ENCODE measurements at places on chromosomes 2 and 18.

GRCh38 chr2:199495147-199495546 lies 37.4 kb upstream of the SATB2 start:
- DNase-seq = no peak

DNA sequence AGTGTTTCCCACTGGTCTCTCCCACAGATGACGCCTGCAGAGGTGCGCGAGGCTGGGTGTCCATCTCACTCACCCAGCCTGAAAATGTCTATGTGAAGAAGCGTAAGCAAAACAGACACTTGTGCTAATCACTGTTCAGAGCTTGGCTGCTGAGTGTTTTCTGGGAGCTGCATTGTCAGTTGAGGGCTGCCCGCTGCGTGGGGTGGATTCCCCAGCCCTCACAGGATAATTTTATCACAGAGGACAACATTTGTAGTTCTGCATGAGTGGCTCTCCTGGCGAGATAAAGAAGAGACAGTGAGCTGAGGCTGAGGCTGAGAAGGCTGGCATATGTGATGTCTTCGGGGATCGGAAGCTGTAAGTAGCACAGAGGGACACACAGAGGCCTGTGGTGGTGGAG lies 16.2 kb upstream of the CAPN13 start:
- no peak for DNase-seq

- DNase-seq = peak; percentile 66
Measured at GRCh38 chr2:130241041-130241707, 42.9 kb upstream of the TUBA3E start.

DNA sequence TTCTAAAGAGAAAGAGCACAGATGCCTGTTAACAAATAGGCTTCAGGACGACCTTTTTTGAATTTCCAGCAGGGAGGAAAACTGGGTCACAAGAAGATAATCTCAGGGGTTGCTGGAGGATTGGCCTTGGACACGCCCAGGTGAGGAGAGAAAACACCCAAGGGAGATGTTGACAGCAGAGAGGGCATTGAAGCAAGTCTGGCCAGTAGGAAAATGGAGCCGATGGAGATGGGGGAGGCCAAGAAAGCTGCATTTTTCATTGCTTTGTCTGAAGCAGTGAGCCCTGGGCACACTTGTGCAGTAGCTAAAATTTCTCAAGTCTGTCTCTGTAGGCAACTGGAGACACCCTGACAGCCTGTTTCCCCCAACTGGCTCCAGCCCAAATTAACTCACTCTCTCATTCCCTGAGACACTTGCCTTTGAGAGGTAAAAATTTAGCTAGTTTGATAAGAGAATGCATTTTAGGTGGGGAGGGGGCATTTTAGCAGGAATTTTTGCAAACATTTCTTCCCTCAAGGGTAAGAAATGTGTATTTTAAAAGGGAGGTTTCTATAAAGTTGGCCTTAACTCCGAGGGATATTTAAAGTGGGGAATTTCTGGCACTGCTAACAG lies 165.5 kb downstream of the TGIF1 start:
- DNase-seq = no peak

DNA sequence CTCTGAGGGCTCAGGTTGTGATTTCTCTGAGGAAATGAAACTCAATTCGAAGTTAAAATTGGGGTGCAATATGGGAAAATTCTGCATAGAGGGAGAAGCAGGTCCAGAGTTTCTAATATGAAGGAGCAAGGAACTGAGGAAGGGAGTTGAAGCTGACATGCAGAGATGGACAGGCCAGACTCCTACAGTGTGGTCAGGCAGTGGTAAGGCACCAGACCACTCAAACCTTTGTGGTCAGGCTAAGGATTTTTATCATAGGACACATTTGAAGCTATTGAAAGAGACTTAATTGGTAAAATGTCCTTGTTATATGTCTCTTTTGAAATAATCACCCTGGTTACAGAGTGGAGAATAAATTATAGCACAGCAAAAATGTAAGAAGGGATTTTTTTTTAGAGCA lies 1074.8 kb upstream of the CDH2 start:
- no peak for DNase-seq

DNA sequence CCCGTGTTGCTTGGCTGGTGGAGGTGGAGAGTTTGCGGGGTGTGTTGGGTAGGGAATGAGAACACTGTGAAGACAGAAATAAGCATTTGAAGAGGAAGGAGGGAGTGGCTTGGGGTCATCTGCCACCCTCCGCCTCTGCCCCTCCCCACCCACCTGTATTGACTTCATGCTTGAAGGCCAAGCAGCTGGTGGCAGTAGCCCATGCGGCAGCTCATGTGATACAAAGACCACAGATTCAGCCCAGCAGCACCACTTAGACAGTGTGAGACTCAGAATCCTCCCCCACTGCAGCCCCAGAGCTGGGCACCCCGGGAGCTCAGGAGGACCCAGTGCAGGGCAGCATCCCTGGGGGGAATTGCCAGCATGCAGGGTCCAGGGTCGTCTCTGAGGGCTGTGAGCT lies 15.4 kb downstream of the NPPC start:
- no peak for DNase-seq

DNA sequence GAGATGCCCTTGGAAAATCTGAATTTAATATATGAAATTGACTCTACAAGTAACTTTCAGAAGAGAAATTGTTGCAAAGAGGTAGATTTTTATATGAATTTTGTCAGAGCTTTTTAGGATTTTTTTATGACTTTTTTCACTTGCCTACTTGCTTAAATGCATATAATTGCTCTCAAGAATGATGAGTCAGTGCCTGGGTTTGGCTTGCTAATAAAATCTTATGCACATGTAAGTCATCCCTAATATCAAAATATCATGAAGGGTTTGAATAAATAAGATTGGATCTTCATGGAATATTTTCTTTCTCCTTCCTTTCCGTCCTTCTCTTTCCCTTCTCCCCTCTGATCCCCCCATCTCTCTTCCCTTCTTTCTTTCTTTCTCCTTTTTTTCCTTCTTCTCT lies 354.1 kb downstream of the TXNL1 start:
- DNase-seq = no peak

- DNase-seq = no peak
Measured at GRCh38 chr2:203744091-203744490, 37.7 kb downstream of the CD28 start.

DNA sequence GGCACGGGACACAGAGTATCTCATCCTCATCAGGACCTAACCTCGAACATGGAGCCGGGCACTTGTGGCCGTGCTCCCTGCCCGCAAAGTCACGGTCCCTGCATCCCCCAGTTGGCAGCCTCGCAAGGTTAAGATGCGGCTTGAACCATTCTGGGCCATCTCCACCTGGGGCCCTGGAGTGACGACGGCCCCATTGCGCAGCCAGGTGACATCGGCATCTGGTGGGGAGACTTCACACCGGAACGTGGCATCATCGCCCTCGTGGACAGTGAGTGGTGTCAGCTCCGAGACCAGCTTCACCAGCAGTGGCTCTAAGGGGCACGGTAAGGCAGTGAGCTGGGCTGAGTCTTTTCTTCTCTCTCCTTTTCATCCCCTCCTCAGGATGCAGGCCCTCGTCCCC lies 12.6 kb downstream of the TMEM198 start:
- no peak for DNase-seq

GRCh38 chr2:218186355-218186766 lies 19.6 kb upstream of the CXCR1 start:
- DNase-seq = peak; percentile 59

DNA sequence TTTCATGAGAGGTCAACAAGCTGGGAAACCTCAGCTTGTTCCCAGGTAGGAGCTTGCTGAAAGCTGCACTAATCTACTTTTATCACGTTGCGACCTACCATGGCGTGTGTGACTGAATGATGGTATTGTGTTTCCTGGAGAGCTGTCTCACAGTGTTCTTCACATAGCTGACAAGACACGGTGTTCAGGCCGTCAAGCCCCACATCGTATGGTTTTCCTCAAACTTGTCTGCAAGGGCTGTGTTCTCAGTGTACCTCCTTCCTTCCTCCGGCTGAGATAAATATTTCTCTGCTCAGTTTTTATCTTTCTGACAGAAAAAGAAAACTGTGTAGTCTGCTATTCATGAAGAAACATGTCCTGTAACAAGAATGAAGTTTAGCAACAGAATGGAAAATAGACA lies 244.8 kb downstream of the DCDC2C start:
- DNase-seq = no peak

DNA sequence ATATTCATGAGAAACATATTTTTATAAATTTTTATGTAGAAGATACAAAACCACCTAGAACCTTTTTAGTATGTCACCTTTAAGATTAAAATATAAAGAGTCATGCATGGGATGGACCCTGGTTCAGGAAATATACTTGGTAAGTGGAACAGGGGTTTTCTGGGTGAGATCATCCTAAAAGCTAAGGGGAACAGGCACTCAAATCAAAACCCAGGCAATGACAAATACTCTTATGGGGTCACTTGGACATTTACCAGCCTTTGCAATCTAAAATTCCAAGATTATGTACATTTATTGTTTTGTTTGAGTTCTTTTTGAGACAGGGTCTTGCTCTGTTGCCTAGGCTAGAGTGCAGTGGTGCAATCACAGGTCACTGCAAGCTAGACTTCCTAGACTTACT lies 65.8 kb downstream of the SGPP2 start:
- DNase-seq = no peak

GRCh38 chr2:232854082-232854481 lies 16.0 kb upstream of the SNORC start:
- peak; percentile 88 for DNase-seq

- DNase-seq = no peak
Measured at GRCh38 chr2:170467568-170468422, 247.3 kb upstream of the SP5 start.

- peak; percentile 94 for DNase-seq
Measured at GRCh38 chr2:234427081-234428061, 69.5 kb downstream of the ARL4C start.

DNA sequence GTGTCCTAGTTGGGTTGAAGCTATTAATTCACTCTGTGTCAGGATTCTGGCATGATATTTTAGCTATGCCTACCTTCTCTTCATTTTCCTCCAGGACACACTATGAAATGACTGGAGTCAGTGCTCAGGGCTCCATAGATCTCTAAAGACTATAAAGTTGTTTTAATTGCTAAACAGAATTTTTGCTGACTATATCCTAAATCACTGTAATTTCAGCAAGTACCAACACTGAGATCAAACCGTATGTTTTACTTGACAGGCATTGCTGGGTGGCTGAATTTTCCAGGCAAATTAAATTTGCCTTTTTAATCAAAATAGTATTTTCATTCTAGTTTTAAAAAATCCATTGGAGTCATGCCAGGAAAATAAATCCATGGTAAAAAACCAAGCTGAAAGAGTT lies 138.1 kb downstream of the LRP1B start:
- no peak for DNase-seq

- no peak for DNase-seq
Measured at GRCh38 chr18:78595924-78596573, 383.6 kb upstream of the SALL3 start.

GRCh38 chr2:20106746-20107145 lies 55.3 kb upstream of the LAPTM4A start:
- no peak for DNase-seq

GRCh38 chr2:4678927-4679326 lies 975.6 kb downstream of the DCDC2C start:
- DNase-seq = no peak

DNA sequence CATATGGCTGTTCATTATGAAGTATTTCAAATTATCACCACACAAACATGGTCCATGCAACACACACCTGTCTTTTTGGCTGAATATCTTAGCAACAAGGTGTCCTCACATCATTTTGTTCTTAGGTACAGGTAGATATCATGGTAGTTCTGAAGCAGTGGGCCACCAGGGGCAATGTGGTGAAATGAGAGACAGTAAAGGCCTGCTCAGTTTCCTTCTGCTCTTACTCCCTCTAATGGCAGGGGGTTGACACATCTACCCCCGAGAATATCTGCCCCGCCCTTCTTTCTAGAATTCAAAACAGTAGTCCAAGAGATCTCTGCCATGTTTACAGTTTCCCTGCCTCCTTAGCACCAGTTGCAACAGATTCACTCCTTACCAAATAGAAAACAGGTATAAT lies 147.0 kb upstream of the KLHL14 start:
- no peak for DNase-seq

- no peak for DNase-seq
Measured at GRCh38 chr2:202169131-202169530, 69.3 kb downstream of the SUMO1 start.

DNA sequence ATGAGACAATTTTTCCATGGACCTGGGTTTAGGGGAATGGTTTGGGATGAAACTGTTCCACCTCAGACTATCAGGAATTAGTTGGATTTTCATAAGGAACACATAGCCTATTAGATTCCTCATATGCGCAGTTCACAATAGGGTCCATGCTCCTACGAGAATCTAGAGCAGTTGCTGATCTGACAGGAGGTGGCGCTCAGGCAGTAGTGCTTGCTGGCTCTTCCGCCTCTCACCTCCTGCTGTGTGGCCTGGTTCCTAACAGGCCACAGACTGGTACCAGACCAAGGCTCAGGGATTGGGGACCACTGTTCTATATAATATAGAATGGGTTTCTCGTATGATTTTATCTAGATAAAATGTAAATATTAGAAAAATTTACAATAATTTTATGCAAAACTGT lies 338.7 kb downstream of the CPS1 start:
- DNase-seq = no peak

DNA sequence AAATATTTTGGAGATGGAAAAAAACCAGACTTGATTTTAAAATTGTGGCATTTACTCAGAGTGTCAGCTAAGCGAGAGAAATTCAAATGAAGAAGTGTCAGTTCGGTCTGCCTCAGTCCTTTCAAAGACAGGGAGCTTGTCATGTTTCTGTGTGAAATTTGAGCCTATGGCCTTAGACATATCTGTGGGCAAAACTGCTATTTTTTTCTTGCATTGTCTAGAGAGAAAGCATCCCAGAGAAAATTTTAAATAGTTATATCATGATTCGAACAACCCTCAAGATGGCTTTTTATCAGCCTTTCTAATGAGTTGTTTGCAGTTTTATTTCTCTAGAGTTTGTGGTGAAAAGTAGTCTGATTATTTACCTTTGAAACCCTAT lies 50.2 kb upstream of the KCNE4 start:
- peak; percentile 26 for DNase-seq

DNA sequence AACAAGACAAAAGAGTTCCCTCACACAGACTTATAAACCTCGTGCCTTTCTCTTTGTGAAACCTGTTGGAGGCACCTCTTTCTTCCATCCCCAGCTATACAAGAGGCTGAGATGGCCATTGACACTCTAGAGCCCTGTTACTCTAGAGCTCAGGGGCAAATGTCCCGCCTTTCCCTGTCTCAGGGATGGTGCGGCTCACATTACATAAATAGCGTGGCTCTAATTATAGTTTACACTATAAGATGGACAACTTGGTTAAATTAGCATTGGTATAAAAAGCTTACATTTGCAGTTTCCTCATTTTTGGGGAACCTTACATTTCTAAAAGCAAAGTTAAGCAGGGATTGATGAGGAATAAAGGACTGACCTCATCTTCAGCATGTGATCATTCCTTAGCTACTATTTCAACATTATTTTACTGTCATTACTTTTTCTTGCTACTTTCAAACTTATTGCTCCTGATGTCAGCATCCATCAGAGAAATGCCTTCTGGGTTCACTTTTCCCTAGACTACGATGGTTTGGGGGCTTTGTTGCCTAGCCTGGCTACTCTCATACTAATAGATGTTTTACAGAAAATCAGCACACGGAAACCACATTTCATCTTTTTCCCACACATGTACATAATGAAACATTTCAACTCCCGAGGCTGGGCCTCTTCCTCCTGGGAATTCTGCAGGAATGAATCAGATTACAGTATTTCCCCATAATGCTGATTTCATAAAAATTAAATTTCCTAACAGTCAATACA lies 40.4 kb downstream of the FTCDNL1 start:
- DNase-seq = no peak

GRCh38 chr2:221125691-221126090 lies 446.4 kb downstream of the EPHA4 start:
- no peak for DNase-seq

GRCh38 chr2:145563741-145564615 lies 1044.1 kb upstream of the ZEB2 start:
- DNase-seq = no peak
